ENCODE measurements at places on chromosomes 13 and 19. TPM values are rescaled to one million over a fixed set of nuclear protein-coding genes. Genes with fewer than 3 reads are reported as not detected.

C19orf73 gene
- 6.0 TPM for total RNA-seq

WDFY2 gene
- 4.7 TPM for total RNA-seq

PEX11G gene
- 9.5 TPM for total RNA-seq

LIPE gene
- 2.9 TPM for total RNA-seq

CLC gene
- total RNA-seq, result not detected
